ENCODE measurements at places on chromosomes 3 and 15.
A peak's percentile ranks its signal among the peaks of the same experiment; 100 is the strongest.

GRCh38 chr3:171695426-171695825, 114.9 kb downstream of the PLD1 start:
- no peak for DNase-seq

DNA sequence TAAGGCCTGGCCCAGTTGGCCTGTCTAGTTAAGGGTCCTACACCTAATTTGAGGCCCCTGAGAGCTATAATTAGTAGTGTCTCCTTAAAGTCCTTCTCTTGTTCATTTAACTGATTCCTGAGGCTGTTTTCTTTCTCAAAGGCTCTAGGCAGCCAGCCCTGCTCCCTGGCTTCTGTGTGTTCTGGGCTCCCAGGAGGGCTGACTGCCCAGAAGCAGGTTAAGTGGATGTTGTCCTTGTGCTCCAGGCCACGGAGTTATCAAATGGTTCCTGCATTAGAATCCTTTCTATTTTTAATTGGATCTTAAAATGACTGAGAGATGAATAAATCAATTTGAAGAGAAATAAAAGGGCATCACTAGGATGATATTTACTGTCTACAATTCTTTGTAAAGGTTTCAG, 140.0 kb downstream of the SNRK start:
- DNase-seq: no peak

GRCh38 chr3:159751146-159751545, 237.5 kb upstream of the IL12A start:
- no peak for DNase-seq

DNA sequence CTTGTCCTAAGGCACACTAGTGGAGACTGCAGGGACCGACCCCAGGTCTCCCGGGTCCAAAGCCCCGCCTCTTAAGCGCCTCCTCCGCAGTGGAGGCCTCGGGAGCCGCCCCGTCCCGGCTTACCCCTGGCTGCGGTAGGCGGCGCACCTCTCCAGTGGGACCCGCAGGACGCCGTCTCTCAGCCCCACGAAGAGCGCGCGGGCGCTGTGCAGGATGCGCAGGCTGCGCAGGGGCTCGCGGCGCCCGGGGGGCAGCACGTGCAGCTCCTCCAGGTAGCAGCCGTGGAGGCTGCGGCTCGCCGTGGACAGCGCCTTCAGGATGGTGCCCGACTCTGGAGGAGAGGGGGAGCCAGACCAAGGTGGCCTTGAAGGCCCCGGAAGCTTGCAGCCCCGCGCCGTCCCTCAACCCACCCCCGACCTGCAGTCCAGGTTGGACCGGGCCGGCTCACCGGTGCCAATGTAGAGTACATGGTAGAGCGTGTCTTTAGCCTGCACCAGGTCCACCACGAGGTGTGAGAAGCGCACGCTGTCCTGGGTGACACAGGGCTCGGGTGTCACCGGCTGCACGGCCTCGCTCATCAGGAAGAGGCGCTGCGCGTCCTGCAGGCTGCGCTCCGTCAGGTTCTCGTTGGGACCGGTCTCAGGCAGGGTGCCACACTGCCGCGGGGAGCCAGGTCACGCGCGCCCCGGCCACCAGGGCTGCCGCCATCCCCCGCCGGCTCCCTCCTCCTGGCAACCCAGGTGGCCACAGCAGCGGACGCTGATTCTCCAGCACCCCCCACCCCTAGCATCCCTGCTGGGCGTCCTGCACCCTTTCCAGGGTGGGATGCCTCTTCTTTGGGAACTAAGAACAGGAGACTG, 105.5 kb downstream of the SEMA5B start:
- DNase-seq: peak; percentile 20

DNA sequence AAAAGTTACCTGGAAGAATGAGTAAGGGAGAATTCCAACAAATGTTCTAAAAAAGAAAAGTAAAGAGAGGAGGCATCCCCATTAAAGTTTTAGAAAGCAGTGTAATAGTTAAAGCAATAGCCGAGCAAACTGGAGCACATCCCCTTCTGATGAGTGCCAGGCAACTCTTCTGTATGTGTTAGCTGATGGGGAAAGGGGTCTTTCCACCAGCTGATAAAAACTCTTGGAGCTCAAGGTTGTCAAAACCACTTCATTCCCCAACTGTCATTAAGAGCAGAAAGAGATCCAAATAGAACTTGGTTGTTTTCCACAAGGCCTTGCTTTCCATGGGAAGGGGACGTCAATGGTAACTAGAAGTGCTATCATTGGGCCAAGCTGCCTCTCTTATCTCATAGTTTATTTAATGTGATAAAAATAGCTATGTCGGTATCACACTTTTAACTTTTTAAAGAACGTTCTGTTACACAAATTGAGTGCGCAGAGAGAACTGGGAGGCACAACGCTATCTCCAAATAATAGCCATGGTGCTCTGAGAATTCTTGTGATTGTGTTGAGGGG, 116.9 kb downstream of the POLR2M start:
- DNase-seq: no peak

DNA sequence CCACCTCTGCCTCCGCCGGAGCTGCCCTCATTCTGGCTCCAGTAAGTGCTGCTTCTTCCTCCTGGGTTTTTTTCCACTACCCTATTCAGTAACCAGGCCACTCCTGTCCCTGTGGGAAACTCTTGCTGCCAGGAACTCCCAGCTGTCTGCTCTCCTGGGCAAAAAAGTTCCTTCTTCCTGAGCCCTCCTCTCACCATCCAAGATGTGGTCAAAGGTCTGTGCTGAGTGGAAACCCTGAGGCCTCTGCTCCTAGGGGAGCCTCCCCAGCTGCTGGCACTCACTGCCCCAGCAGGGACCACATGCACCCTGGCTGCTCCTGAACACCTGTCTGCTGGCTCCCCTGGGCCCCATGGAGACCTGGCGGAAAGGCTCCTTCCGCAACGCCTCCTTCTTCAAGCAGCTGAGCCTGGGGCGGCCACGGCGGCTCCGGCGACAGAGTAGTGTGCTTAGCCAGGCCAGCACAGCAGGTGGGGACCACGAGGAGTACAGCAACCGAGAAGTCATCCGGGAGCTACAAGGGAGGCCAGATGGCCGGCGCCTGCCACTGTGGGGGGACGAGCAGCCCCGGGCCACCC, 454 bp downstream of the C15orf62 start:
- DNase-seq: no peak

GRCh38 chr3:188509316-188509715, 355.4 kb downstream of the LPP start:
- no peak for DNase-seq

GRCh38 chr15:58605931-58606530, 143.5 kb downstream of the ADAM10 start:
- no peak for DNase-seq

DNA sequence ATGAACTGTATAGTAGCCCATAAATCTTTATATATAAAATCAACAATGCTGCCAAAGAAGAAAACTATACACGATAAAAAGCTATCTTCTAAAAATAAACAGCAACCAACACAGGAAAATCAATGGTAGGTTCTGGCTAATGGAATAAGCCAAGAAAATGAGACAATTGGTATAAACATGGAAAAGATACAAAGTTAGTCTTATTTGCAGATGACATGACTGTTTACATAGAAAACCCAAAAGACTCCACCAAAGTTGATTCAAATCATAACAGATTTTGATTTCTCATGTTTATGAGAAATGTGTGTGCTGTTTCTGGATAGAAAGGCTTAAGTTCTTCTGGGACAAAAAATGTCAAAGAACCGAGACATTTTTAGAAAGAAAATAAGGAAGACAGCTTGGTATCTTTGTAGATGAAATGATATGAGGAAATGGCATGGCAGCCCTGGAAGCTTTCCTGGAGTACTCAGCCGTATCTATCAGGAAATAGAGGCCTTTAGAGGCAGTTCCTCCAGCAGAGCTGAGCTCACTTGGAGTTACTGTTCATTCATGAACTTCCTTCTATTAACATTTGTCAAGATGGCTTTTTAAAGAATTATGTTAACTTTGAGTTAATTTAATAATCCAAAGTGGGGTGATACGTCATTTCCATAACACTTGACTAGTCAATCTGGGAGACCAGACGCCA, 36.7 kb upstream of the VILL start:
- no peak for DNase-seq

- no peak for DNase-seq
Measured at GRCh38 chr15:95857758-95858157, 472.7 kb upstream of the NR2F2 start.

DNA sequence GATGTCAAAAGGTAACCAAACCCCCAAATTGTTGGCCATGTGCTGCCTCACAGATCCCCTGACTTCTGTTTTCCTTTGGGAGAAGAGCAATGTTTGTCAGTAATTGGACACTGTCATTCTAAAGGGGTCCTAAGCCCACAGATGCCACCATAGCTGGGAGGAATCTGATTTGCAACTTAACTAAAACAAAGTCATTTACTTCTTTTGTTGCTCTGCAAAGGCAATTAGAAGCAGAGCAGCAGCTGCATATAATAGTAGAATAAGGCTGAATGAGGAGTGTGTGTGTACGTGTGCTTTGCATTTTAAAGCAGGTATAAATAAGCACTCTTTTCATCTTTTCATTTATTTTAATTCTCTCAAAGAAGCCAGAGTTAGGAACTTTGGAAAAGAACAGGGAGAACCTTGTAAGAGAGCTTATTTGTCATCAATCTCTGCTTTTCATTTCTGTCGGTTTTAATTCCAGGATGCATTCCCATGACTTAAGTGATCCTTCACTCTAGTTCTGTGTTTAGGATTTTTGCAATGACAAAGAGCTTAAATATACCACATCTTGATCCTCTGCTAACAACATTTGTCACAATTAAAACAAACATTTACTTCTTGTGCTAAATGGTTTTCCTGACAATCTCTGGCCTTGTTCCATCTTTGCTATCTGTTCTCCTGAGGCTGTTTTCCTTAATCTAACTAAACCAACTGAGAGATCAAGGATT, 530.2 kb upstream of the CBLB start:
- no peak for DNase-seq

GRCh38 chr3:53948174-53948573, 56.5 kb upstream of the SELENOK start:
- no peak for DNase-seq

DNA sequence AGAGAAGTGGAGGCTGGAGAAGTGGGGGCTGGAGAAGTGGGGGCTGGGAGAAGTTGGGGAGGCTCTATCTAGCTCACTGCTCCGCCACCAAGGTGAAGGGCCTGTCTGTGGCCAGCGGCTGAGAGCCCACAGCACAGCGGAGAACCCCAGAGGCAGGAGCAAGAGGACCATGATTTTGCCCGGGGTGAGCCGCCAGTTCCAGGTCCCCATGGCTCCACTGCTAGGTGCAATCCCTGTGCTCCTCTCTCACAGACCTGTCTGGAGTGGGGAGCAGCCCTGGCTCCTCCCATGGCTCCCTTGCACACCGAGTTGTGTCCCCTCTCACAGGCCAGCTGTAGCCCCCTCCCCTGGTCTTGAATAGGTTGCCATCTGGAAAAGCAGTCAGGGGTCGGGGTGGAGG, 4.7 kb upstream of the NRROS start:
- no peak for DNase-seq

GRCh38 chr3:94822298-94822697, 759.4 kb downstream of the NSUN3 start:
- DNase-seq: no peak

- DNase-seq: no peak
Measured at GRCh38 chr3:129824926-129825541, 68.5 kb downstream of the TMCC1 start.

GRCh38 chr3:27081992-27082607, 287.1 kb downstream of the NEK10 start:
- no peak for DNase-seq

GRCh38 chr3:140715035-140715434, 37.2 kb downstream of the TRIM42 start:
- DNase-seq: no peak

DNA sequence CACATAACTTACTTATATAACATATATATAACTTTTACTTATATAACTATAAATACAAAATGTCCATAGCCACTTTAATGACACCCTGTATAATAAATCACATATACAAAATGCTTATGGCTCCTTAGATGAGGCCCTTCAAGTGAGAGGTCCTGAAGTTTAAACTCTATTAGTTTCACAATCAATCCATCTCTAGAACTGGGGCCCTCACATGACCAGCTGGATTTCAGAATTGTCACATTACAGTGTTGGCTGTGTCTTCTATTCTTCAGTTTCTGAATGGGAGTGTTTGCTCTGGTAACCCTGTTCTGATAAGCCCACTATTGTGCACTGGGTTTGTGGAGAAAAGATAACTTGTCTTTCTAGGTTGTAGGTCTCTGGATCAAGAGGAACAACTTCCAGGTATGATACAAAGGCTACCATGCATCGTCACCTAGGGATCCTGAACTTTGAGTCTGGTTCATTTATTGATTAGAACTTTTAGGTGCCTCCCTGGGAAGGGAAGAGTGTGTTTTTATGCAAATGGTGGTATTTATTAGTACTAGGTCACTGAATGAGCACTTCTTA, 107.9 kb downstream of the DNAH12 start:
- no peak for DNase-seq

- DNase-seq: no peak
Measured at GRCh38 chr3:154224366-154224765, 99.9 kb downstream of the DHX36 start.

DNA sequence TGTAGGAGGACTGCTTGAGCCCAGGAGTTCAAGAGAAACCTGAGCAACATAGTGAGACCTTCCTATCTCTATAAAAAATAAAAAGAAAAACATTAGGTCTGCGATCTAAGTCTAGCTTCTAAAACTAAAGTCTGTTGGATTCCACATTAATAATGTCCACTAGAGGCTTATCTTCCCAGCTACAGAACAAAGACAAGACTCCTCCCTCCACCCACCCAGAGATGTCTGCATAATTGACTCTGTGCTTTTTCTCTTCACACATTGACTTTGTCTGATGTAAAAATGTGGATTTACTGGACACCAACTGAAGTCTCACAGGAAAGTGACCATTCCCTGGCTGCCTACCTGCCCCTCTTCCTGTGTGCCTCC, 91.8 kb downstream of the ATP10A start:
- no peak for DNase-seq

- no peak for DNase-seq
Measured at GRCh38 chr3:116378077-116378476, 67.2 kb downstream of the LSAMP start.

DNA sequence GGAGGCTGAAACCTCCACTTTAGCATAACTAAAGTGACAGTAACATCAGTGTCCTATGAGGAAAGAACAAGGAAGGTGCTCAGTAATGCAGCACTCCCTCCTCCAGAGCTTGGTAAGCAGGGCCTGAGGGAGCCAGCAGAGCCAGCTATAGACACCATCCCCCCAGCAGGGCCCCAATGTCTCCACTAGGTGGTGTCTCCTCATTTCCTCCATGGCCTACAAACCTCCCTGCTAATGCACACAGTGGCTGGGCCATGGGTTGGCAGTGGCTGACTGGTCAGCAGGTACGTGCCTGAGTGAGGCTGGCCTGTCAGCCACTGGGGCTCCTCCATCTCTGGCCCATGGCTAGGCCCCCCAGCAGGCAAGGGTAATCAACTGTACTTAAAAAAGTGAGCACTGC, 13.6 kb downstream of the MRPS25 start:
- DNase-seq: no peak

- no peak for DNase-seq
Measured at GRCh38 chr3:106172101-106172500, 303.3 kb upstream of the CBLB start.

Measured in activated CD8-positive, alpha-beta memory T cell treated with anti-CD3 and anti-CD28 coated beads for 48 hours (primary cell).